NCI-H2107 (cell line): ENCODE measurements at places on chromosomes 11 and 22.

DNA sequence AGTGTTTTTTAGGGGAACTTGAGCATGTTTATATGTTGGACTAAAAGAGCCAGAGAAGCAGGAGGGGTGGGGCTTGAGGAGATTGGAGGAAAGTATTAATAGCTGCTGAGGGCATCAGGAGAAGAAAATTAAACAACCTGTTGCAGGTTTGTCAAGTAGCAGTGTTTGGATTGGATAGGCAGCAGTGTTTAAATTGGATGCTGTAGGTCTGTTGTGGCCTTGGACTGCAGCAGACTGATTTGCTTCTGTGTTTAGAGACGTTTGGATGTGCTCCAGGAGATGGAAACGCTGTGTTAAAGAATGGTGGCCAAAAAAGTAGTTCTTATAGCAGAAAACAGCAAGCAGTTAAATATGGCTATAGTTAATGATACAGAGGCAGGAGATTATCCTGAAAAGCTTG lies 5.7 kb downstream of the EIF3L start:
- no peak for DNase-seq

DNA sequence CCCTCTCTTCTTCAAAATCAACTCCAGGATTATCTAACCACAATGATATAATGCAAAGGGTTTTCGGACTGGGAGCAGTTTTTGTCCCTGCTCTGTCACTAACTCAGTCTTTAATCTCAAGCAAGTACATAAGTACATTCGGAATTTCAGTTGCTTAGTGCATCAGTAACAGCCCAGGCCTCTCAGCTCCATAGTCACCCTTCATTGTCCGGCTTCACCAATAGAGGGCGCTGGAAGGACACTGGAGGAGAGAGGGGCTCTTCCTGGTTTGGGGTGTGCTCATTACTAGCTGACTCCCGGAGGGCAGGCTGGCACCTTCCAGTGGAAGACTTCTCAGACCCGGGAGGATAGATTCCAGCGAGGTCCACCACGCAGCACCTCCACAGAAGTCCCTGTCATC lies 90.4 kb upstream of the PDGFD start:
- no peak for DNase-seq

- no peak for DNase-seq
These were observed 26.1 kb upstream of the RIC3 start for GRCh38 chr11:8194956-8195355.

DNA sequence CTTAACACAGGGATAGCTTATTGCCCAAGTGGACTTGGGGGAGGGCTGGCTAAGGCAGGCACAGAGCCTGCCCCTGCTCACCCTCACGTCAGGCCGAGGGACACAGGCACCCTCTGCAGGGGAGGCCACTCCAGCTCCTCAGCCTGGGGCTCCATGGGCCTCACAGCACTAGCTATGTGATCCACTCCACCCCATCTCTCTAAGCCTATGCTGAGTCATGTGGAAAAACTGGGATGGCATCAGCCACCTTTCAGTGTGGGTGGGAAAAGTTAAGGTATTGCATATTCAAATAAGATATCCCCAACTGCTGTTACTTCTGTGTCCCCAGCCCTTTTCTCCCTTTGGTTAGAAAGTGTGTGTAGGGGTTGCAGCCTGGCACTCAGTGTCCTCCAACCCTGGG lies 22.3 kb downstream of the RANGAP1 start:
- DNase-seq, result no peak

GRCh38 chr11:13183094-13183825 lies 94.3 kb upstream of the BMAL1 start:
- DNase-seq, result no peak

- DNase-seq, result no peak
These were observed 51.4 kb upstream of the NUP50 start for GRCh38 chr22:45112136-45112879.
